ENCODE measurements at places on chromosomes 3 and 15. TPM values are rescaled to one million over a fixed set of nuclear protein-coding genes. Genes with fewer than 3 reads are reported as not detected.

ECE2 gene
- total RNA-seq, result not detected

NPAP1 gene
- not detected for total RNA-seq

TBC1D23 gene
- total RNA-seq, result 13.2 TPM

ERC2 gene
- not detected for total RNA-seq

CCDC80 gene
- total RNA-seq, result 74.9 TPM

ADGRG7 gene
- not detected for total RNA-seq

CYP8B1 gene
- total RNA-seq, result not detected

MSL2 gene
- total RNA-seq, result 7.6 TPM

CLDN16 gene
- not detected for total RNA-seq

FBXW12 gene
- total RNA-seq, result not detected

TICRR gene
- 13.7 TPM for total RNA-seq

All from A549 treated with RU486 at 1 μM for 4 hours (cell line).